ENCODE measurements at places on chromosomes 13 and 19.

DNA sequence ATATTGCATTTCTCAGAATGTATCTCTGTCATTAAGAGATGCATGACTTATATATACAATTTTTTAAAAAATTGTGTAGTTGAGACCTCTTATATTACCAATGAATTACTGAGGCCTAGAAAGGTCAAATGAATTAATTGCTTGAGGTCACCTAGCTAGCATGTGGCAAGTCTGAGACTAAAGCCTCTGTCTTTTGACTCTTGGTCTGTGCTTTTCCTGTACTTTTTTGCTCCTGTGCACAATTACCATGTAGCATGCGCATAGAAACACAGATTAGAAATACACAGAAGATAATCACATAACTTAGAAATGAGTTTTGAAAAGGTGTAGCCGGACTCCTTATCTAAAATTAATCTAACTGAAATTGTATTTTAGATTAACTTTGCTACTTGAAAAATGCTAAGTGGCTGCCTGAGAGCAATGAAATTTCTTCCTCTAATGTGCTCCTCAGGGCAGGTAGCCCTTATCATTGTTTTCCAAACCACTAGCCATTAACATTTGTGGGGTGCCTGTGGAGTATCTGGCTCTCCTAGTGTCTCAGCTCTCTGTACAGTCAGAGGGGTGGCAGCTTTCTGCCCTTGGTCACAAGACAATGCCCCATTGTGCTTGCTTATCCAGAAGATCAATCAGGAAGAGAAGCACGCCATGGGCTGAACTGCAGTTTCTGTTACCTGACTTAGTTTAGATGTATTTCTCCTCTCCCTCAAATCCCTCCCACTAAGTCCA is 119.6 kb downstream of the RFC3 start:
- DNase-seq: no peak

GRCh38 chr13:112903606-112904195 is 65.3 kb upstream of the MCF2L start:
- no peak for DNase-seq

GRCh38 chr13:111554539-111555267 is 234.3 kb downstream of the TEX29 start:
- DNase-seq: no peak

- DNase-seq: no peak
Measured at GRCh38 chr19:4591320-4591719, 31.8 kb upstream of the SEMA6B start.

DNA sequence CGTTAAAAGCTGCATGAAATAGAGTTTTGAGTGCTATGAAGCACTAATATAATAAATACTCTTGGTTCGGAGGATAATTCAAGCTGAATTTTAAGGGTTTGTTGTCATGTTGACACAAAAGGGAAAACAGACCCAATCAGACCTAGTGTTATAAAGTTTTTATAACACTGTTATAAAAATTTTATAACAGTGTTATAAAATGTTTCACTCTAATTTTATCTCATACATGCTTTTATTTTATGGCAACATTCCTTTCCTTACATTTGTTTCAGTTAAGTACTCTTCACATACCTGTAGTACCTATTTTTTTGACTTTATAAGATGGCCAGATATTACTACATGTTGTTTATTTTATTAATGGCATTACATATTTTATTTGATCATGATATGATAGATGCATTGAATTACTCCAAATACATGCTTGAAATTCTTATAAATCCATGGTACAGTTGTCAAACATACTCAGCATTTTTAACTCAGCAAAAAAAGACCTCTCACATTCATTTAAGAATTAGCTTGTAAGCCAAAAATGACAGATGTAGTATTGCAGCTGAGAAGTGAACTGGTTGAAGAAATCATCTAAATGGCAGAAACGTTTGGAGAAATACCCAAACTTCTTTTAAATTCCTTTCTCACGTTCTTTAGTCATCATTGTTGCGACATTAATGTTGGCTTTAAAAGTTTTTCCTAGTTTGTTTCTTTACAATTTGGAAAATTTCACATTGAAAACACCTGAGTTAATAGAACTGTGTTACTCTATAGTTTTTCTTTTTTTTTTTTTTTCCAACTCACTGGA is 104.5 kb downstream of the PIBF1 start:
- DNase-seq: peak; percentile 33

DNA sequence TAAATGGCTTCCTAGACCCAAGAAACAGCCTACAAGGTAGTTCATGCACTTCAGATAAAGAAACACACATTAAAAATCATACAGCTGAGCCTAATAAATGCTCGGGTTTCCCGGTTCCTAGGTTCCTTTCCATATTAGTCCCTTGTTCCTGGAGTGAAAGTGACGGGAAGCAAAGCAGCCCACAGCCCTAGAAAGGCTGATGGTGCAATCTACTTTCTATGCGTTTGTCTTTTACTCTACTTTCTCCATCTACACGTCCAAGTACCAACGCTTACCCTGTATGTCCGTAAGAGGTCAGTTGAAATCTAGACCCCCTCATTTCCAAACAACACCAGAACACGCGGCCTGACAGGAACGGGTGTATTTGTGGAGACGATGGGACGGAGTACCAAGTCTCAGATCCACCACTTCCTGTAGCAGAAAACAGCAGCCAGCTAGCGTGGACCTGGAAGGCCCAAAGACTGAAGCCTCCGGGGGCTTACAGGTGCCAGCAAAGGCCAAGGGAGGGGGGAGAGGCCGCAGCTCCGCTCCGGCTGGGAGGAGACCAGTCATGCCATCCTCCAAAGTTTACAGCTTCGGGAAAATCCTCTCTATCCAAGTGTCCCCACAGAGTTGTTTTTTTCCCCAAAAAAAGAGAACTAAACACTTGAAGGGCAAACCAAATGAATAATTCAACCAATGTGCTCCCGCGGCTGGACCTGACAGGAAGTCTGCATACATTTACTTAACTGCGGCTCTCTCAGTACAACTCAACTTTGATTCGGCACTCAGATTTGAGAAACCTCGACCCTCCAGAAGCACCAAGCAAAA is 34.1 kb downstream of the STK24 start:
- DNase-seq: no peak

DNA sequence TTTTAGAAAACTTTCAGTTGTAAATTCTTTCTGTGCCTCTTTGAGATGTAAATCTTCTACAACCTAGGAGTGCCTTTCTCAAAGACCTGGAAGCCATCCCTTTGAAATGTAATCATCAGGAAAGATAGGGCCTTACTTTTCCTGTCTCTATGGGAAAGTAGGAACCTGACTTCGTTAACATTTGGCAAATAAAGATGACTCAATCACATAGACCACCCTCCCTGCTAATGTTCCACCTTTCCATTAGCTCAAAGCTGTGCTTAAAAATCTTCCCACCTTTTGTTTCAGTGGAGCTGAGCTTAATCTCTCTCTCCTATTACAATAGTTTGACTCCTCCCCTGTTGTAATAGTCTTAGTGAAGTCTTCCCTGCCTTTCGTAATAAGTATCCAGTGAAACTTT is 247.7 kb downstream of the OLFM4 start:
- no peak for DNase-seq

DNA sequence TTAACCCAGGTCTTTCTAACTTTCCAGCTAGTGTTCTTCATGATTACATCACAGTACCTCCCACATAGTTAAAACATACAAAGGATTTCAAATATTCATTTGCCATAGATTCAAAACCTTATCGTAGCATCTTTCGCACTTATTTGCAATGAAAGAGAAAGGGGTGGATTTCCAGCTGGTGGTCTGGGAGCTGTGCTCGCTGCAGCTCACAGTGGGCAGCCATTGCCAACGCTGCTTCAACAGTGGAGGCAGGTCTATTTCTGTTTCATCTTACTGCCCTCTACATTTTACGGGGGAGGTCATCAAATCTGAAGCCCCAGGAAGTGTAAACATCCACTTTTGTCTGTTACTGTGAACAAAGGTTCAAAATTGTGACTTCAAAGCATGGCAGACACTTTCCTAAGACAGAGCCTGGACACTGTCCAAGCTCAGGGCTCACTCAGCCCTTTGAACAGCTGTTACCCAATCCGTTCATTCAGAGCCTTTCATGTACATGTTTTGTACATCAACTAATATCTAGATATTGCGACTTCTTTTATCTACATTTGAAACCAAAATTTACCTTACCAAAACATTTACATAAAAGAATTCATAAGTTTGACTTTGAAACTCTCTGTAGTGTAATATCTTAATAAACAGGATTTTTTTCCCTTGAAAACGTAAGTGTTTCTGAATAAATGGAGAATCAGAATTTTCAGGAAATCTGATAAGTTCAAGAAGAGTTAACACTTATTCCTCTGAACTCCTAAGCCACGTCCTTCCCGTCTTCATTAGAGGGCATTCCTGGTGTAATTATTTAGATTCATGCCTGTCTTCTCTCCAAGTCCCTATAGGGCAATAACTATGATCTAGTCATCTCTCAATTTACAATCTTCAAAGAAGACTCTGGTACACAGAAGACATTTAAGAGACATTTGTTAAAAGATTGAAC is 25.1 kb downstream of the STARD13 start:
- DNase-seq: peak; percentile 73

- DNase-seq: no peak
Measured at GRCh38 chr13:76890021-76890420, 3.8 kb upstream of the KCTD12 start.

GRCh38 chr13:97497400-97497799 is 63.4 kb downstream of the RAP2A start:
- DNase-seq: no peak

- no peak for DNase-seq
Measured at GRCh38 chr19:13848798-13849676, 27.9 kb upstream of the NANOS3 start.

- DNase-seq: no peak
Measured at GRCh38 chr19:28420811-28421550, 792.0 kb downstream of the UQCRFS1 start.

All from lung (tissue), 17 donors.